ENCODE measurements at places on chromosomes 4 and X. TPM values are rescaled to one million over a fixed set of nuclear protein-coding genes. Genes with fewer than 3 reads are reported as not detected.

DNA sequence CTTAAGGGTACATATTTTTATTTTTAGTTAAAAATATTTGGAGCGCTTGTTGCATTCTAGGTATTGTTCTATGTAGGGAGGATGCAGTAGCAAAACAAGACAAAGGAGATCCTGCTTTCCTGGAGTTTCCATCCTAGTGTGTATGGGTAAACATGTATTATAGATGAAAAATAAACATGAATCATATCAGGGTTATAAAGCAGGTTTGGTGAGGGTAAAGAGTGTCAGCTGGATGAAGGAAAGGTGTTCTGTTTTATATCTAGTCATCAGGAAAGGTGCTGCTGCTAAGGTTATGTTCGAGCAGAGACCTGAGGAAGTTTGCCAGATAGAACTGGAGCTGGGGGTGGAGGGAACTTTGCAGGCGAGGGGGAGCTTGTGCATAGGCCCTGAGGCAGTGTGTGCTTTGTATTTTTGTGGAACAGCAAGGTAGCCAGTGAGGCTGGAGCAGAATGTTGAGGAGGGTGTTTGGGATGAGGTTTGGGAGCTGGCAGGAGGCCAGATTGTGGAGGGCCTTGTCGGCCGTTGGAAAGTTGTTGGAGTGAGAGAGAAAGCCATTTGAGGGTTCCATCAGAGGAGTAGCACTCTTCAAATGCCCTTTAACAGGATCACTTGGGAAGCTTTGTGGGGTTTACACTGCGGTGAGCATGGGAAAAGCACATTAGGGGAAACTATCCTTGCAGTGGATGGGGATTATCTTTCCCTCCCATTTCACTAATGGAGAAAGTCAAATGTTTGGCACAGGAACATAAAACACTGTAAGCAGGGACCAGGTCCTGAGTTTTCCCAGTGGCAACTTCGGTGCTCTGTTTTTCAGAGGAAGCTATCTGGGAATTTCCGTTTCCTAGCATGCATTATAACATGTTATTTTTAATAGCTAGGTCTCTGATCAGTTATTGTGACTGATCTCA, 35.9 kb downstream of the AFF1 start:
- no peak for DNase-seq

Gene JAKMIP1
- total RNA-seq, result 0.54 TPM

DNA sequence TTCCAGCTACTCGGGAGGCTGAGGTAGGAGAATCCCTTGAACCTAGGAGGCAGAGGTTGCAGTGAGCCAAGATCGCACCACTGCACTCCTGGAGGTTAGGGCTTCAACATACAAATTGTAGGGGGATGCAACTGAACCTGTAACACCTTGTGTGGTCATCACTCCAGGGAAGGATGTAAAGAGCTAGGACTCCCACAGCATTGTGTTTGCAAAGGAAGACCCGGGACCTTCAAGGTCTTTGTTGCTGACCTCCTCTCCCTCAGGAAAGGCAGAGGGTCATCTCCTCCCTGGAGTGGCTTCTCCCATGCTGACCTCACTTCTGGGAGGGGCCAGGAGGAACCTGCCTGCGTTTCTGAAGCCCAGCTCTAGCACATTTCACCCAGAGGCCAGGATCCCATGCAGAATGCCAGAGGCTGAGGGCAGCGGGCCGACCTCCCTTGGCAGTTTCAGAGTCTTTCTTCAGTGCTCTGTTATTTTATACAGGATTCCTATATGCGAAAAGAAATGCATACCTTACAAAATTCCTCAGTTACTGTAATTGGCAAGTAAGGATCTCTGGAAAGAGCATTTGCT, 80.2 kb downstream of the HTRA3 start:
- no peak for DNase-seq

- DNase-seq, result no peak
Measured at GRCh38 chr4:121717680-121718237, 21.0 kb upstream of the ANXA5 start.

Gene FGFRL1
- total RNA-seq, result 54.9 TPM

GRCh38 chr4:62324215-62324614, 1124.1 kb downstream of the ADGRL3 start:
- no peak for DNase-seq

DNA sequence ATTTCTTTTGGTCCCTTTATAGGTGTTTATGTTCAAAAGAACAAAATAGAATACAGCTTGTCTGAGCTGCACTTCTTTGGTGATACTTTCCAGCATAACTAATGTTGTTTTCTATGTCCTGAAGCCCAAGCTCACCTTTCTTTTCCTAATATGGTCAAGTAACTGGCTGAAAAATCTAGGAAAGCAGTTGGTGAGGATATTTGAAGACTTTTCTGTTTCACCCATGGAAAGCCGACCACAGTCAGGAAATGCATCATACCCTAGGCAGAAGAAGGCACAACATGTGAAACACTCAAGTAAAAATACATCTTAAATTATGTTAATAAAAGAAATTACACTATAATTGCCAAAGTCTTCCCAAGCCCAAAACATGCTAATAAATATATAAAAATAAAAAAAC, 337.0 kb downstream of the PDGFC start:
- DNase-seq, result no peak

DNA sequence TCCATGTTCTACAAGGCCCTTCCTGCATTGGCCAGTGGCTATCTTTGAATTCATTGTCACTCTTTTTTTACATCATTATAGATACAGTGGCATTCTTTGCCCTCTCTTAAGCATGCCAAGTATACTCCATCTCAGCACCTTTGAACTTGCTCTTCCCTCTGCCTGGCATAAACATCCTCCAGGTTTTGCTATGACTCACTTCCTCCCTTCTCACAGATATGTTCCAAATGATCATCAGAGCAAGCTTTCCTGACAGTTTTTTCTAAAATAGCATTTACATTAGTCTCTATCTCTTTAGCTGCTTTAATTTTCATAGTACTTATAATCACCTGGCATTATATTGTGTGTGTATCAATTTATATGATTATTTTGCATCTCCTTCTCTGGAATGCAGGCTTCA, 553.3 kb upstream of the MAGEB2 start:
- DNase-seq, result no peak

Gene ARHGAP6
- 2.3 TPM for total RNA-seq

DNA sequence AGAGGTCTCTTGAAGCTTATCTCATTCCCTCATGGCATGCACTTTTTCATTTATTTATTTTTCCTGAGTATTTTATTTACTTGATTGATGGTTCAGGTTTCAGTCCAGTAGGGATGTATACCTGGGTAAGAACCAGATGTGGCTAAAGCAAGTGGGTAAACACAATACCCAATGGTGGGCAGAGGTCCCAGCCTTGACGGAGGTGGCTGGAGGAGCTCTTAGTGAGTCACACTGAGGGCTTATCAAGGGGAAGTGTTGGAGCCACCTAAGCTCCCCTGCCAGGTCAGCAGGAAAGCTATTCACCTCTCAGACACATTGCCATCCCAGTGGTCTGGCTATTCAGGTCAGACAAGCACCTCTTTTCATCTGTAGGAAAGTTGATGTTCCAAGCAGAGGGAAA, 236.2 kb upstream of the MAGEB16 start:
- DNase-seq, result no peak

DNA sequence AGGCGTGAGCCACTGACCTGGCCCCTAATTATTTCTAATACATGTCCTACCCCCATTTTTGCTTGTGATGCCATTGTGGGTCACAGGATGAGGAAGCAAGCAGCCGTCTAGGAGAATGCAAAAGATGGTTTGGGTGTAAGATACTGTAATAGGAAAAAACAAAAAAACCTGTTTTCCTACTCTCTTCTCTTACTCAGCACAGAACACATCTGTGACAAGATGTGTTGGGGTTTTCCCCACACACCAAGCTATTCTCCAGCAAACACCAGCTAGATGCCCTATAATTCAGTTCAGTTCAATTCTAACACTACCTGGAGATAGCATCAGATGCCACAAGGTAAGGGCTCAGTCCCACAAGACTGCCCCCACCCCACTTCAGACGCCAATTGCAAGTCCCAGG, 15.3 kb upstream of the HPRT1 start:
- DNase-seq, result no peak

GRCh38 chr4:6008766-6009385, 9.4 kb downstream of the C4orf50 start:
- no peak for DNase-seq

DNA sequence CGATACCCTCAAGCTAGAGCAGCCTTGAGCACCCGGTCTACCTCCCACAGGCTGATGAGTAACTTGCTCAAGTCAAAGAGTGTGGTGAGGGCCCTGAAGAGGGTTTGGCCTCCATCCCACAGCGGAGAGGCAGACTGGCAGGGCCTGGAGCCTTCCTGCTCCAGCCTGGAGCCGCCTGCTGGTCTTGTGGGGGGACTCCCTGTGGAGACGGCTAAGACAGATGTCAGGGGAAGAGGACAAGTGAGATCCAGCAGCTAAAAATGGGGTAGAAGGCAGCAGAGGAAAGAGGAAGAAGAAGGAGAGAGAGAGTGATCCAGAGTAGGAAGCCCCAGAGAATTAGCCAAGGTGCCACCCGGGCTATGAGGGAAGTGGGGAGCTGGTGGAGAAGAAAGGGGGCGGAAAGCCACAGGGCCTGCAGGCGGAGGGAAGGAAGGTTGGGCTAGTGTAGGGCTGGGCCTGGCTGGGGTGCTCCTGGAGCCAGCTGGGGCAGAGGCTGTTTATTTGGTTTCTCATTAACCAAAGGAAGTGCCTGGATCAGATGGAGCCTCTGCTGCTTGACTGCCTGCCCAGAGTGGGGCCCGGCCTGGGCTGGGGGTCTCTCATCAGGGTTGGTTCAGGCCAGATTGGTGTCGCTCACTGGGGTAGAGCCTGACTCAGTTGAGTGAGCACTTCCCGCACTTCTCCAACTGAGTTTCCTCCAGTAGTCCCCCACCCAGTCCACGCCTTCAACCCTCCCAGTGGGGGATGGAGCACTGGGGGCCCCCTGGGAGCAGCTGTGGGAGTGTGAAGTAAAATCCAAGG, 14.2 kb downstream of the EFNB1 start:
- DNase-seq, result no peak

GRCh38 chr4:40688446-40689095, 58.9 kb upstream of the RBM47 start:
- DNase-seq, result no peak

Gene SLC6A14
- total RNA-seq, result not detected

DNA sequence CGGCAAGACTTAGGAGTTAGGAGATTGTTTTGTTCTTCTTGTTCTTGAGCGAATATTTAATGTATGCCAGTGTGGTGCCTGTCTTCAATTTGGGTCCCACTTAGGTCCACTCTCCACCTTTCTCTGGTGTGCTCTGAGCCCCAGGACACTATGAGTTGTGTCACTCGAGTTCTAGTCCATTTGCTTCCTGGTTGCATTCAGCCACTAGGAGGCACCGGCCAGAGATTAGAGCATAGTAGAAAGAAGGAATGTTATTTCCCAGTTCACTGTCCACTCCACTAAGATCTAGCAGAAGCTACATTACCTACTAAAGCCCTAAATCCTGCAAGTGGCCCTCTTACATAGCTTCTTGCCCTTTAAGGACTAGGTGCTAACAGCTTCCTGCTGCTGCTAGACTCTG, 326.9 kb downstream of the NAF1 start:
- DNase-seq, result no peak

GRCh38 chr4:114423582-114423981, 175.0 kb upstream of the UGT8 start:
- DNase-seq, result no peak

DNA sequence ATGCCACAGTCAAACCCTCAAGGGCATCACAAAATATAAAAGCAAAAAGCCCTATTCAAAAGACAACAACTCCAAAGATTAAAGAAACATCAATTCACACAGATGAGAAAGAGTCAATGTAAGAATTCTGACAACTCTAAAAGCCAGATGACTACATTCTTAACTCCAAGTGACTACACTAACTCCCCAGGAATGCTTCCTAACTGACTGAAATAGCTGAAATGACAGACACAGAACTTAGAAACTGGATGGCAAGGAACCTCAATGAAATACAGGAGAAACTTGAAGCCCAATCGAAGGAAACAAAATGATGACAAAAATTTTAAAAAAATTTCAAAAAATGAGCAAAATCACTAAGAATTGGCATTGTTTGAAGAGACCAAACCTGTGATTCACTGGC, 1047.6 kb upstream of the PCDH10 start:
- DNase-seq, result no peak

DNA sequence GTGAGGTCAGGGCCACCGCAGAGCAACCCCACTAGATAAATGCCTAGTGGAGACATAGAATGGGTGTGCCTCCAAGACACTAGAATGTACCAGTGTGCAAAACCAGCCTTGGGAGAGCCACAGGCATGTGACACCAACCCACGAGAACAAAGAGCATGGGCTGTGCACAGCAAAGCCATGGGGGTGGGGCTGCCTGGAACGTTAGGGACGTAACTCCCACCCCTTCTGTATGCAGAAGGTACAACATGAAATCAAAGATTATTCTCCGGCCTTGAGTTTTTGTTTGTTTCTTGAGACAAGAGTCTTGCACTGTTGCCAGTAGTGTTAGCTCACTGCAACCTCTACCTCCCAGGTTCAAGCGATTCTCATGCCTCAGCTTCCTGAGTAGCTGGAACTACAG, 99.5 kb downstream of the MID1IP1 start:
- no peak for DNase-seq

DNA sequence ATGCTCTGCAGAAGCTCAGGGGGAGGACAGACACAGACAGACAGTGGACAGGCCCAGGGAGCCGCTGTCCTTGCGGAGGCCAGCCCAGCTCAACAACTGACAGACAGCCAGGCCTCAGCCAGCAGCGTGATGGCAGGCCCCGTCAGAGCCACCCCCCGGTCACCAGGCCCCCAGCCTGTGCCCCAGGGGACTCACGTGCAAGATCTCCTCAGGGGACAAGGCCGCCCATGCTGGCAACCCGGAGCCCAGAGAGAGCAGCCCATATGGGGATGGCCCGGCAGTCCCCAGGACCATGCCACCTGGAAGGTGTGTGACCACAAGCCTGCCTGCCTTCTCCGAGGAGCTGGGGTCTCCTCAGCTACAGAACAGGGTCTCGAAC, 28.0 kb upstream of the MXD4 start:
- DNase-seq, result no peak

DNA sequence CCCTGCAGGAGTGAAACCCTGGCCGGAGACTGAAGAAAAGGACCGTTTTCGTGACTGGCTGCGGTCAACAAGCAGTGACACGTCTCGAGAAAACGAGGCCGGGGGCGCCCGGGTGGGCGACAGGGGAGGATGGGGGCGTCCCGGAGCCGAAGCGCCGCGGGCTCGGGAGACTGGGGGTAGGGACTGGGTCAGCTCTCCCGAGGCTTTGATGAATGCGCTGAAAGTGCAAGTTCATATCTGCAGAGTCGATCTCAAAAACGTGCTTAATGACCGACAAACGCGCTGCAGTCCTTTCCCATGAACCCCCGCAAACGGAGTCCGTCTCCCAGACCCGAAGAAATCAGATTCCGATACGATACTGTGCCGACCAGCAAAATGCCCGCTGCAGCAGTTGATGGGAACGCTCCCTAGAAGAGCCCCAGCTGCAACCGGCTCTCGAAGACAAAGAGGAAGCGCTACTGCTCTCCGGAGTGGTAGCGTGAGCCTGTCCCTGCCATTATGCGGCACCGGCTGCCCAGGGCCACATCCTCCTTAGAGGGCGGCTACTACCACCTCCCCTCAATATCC, 806 bp upstream of the CD99L2 start:
- peak; percentile 5 for DNase-seq

- DNase-seq, result no peak
Measured at GRCh38 chr4:177236886-177237285, 72.8 kb upstream of the NEIL3 start.

Data from neural crest cell (in vitro differentiated cells).